ENCODE measurements at places on chromosomes 13 and 19. TPM values are rescaled to one million over a fixed set of nuclear protein-coding genes. Genes with fewer than 3 reads are reported as not detected.

GRCh38 chr19:6108721-6109633 is 1.3 kb downstream of the RFX2 start:
- no peak for DNase-seq

DNA sequence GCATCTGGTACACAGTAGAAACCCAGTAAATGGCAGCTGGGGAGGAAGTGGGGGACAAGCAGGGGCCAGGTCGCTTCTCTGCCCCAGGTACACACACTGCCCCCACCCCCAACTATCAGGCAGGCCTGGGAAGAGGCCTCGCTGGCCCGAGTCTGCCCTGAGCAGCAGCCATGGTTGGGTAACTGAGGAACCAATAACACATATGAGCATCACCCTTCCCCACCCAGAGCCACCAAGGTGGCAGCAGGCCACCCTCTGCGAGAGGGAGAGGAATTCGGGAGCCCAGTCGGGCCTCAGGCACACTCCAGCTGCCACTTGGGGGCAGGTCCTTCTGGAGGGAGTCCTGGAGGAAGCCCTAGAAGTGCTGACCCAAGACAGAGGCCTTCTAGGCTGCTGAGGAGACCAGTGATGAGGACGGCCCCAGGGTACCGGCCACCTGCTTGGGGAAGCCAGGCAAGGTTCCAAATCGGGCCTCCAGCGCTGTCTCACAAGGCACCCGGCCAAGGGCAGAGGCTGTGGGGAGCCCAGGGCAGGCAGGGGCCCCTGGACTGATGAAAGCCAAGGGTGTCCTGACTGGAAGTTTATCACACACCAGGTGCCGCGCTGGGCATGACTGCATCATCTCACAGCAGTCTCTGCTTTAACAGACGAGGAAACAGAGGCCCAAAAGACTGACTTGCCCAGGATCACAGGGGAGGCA is 14.0 kb upstream of the KPTN start:
- DNase-seq = no peak

CNMD gene
- 2.6 TPM for total RNA-seq

B3GNT8 gene
- 1.6 TPM for total RNA-seq

- no peak for DNase-seq
These were observed 749 bp downstream of the GDF15 start for GRCh38 chr19:18386543-18387271.

FFAR2 gene
- total RNA-seq = not detected

DNA sequence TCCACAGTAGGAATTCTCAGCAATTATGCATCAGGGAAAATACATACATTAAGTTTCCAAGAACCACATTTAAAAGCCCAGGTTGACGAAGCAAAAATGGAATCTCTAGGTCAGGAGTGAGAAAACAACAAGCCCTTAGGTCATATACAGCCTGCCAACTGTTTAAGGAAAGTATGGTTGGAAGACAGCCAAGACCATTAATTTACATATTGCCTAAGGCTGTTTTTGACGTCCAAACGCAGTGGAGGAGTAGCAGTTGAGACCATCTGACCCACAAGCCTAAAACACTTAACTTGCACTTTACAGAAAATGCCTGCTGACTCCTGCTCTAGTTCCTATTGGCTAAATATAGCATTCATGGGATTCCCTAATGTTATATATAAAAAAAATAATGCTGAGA is 299.0 kb downstream of the ITGBL1 start:
- DNase-seq = peak; percentile 64

CYP2F1 gene
- not detected for total RNA-seq

GRCh38 chr13:74301258-74301935 is 167.2 kb upstream of the KLF12 start:
- DNase-seq = no peak

IGFL3 gene
- not detected for total RNA-seq

DNA sequence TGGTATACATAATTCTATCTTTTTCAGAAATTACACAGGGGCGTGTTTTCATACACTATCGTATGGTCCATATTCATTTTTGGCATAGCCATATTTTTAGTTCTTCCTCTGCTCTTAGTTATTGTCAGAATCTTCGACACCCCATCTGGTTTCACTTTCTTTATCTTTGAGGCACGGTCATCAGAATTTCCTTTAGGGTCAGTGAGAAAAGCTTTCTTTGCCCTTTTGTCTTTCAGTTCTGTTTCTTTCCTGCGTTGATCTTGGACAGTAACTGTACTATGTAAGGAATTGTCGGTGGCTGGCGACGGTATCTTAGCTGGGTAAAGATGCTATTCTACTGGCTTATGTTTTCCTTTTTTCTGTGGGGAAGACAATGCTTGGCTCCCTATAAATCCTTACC is 10.6 kb upstream of the KIR2DL4 start:
- DNase-seq = no peak

- no peak for DNase-seq
These were observed 416.3 kb downstream of the LIG4 start for GRCh38 chr13:107799001-107799400.
